ENCODE measurements at places on chromosomes 2 and 18.

- peak; percentile 75 for DNase-seq
Observed at GRCh38 chr2:33412920-33413319, 63.5 kb upstream of the RASGRP3 start.

GRCh38 chr2:156708051-156708450, 271.9 kb downstream of the GPD2 start:
- no peak for DNase-seq

DNA sequence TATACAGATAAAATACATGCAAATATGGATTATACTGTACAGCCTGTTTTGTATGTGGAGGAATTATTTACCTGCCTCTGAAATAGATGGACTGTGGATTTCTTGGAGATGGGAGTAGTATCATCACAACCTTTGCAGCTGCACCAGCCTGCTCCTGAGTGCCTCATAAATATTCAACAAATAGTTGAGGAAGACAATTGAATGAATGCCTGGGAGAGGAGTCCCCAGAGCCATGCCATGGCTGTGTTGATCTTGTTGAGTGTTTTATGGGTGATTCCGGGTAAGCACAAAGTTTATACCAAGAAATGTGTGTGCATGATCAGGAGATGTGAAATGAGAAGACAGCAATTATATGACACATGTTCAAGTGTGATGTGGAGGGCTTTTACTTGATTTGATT, 225.0 kb downstream of the FHOD3 start:
- no peak for DNase-seq

DNA sequence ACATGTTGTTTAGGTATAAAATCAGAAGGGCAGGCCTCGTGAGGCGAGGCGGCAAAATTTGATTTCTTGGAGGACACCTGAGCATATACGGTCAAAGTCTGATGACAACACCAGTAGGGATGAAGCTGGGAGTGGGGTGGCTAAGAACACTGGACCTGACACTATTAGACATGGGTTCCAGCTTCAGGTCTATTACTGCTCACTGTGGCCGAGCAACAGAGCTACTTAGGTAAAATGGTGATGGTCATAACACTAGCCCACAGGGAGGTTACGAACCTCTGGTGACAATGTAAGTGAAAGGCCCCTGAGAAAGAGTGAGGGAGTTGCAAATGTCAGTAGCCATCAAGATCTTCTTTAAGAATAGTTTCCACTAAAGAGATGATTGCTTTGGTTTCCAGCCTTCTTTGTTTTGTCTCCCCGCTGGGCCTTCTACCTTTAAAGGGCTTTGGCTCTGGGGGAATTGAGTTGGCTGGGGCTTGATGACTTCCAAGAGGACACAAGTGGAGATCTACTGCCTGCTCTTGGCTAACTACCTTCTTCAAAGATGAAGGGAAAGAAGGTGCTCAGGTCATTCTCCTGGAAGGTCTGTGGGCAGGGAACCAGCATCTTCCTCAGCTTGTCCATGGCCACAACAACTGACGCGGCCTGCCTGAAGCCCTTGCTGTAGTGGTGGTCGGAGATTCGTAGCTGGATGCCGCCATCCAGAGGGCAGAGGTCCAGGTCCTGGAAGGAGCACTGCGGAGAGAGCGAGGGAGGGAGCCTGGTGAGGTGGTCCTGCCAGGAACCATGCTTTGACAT, 3.5 kb downstream of the IL1B start:
- no peak for DNase-seq

- no peak for DNase-seq
Observed at GRCh38 chr2:28687640-28688385, 63.8 kb upstream of the PPP1CB start.

GRCh38 chr2:74502147-74502719, 2.8 kb upstream of the LBX2 start:
- no peak for DNase-seq

DNA sequence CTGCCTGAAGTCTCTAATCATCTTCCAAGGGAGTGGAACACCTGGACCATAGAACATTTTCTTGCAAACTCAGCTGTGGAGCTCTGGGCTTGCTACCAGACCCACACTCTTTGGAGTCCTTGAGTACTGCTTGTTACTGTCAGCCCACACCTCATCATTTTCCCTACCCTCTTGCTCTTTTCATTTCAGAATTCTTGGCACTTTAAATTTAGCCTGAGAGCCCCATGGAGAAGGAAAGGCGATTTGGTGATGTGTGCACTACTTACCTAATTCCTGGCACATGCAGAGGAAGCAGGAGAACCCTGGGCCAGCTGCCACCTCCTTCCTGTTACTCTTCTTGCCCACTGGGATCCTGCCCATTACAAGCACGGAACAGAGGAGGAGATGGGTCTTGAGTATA, 31.7 kb downstream of the TMEM178A start:
- DNase-seq: no peak

GRCh38 chr18:23062011-23062410, 73.3 kb upstream of the CABLES1 start:
- DNase-seq: no peak

GRCh38 chr2:180705551-180705950, 274.9 kb upstream of the UBE2E3 start:
- no peak for DNase-seq

All from fibroblast of skin of scalp (primary cell).